DMS 273 treated with DMSO at 0.1 percent for 48 hours (cell line): ENCODE measurements at places on chromosomes 6 and 20.

GRCh38 chr6:116513224-116513875, 1.9 kb downstream of the CALHM5 start:
- no peak for DNase-seq

- no peak for DNase-seq
Measured at GRCh38 chr6:33508935-33509926, 54.9 kb downstream of the ZBTB9 start.

DNA sequence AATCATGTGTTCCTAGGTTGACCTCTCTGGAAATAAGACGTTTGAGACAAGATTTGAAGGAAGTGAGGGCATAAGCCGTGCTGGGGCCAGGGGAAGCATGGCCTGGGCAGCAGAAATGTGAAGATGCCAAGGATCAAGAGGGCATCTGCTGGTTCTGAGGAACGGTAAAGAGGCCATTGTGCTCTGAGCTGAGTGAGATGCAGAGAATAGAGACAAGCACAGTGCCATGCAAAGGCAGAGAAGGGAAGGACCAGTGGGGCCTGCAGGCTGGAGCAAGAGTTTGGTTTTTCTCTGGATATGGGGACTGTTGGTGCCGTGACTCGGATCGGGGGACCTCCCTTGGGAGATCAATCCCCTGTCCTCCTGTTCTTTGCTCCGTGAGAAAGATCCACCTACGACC, 50.8 kb downstream of the SMPDL3A start:
- no peak for DNase-seq

DNA sequence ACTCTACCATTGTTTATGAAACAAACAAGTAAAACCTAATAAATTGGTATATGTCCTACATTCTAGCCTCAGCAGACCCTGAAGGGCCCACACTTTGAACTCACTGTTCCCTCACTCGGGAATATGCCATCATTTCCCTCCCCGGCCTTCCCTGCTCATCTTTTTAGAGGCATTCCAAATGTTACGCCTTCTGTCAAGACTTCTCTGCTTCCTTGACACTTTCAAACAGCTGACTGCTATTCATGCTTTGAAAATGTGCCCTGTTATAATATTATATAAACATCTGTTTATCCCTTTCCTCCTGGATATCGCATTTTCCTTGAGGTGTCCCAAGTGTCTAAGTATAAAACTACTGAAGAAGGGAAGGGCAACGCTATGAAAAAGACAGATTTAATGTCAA, 249.5 kb upstream of the THEMIS start:
- DNase-seq = no peak

DNA sequence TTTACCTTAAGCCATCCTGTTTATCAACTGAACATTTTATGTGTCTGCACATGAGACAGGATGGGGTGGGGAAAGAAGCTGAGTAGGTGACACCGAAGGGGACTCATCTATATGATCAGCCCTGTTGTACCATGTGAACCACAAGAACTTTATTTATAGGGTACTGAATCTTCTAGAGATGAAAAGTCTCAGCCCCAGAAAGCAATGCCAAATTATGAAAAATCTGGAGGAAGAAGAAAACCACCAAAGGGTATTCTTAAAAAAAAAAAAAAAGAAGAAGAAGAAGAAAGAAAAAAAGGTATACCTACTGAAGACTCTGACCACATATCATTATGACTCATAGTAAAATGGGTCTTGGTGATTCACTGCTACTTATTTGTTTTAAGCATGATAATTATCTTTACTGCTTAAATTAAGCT, 39.8 kb upstream of the HBS1L start:
- DNase-seq = no peak

GRCh38 chr6:40719671-40720374, 132.7 kb upstream of the LRFN2 start:
- DNase-seq = no peak

GRCh38 chr6:101108286-101108685, 227.2 kb upstream of the ASCC3 start:
- DNase-seq = no peak

GRCh38 chr20:17733767-17734304, 34.1 kb downstream of the BANF2 start:
- no peak for DNase-seq

DNA sequence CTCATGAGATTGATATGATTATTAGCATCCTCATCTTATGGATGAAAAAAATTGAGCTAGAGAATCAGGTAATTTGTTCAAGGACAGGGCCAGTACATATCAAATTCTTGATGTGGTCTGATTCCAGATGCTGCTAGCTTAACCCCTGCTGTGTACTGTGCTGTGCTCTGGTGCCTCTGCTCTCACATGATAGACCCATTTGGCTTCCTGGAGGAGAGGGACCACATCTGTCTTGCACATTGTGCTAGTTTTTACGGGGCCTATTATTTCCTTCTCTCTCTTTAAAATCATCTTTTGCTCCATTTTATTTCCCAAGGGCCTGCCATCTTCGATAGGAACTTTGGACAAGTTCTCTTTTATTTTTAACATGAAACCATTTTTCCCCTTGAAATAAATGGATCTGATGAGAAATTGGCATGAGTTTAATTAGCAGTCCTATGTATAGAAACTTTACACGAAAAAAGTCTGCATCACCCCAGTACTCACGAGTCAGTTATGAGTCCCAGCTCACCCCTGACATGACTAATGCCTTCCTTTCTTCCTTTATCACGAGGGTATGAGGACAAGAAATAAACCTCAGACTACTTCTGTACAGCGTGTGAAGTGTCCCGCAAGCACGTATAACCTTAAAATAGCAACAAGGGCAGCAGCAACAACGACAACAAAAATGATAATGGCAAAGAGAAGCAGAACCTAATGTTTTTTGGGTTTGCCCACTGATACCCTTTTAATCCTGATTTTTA, 26.5 kb downstream of the CD109 start:
- DNase-seq = no peak

DNA sequence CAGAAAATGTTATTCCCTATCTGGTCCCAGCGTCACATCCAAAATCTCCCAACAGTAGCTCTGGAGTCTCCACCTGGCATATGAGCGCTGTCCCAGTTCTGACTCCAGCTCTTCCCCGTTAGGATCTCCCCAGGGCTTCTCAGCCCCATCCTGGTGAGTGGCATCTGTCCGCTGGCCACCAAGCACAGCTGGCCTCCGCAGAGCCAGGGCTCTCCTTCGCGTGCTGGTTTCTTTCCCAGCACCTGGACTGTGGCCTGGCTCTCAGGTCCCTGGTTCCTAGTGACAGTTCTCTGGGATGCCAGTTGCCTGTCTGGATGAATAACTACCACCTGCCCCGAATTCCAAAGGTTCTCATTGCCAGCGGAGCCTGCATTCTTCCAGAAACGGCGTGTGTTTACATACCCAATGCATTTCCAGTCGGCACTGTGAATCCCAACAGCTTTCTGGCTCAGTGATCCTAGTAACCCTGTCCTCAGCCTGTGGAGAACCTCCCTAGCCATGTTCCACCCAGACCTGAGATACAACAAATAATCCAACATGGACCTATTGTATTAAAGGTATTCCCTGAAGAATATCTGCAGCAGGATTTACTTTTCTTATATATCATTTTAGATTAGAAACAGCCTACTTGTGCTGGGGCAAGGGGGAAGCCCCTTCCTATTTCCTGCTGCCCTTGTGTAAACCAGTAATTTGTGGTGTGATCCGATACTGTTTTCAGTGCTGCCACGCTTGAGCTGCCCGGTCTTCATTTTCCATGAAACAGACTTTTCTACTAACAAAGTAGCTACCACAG, 69.9 kb upstream of the PDE10A start:
- DNase-seq = no peak

- no peak for DNase-seq
Measured at GRCh38 chr6:154479351-154479769, 31.1 kb downstream of the CNKSR3 start.

DNA sequence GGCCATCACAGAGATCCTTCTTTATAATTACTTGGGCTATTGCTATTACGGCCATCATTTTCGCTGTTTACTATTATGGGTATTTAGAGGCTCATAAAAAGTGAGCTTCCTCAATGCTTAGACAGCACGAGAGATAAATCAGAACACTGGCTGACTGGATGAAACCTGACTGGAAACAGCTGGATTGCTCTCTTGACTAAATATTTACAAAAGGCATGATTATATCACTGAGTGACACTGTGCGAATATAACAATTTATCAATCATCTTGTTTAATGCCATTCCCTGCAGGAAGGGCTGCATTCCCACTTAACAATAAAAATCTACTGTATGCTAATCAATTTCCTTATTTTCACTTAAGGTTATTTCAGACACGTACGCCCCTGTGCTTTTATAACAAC, 260.1 kb upstream of the ARID1B start:
- DNase-seq = no peak

- DNase-seq = no peak
Measured at GRCh38 chr6:24887545-24888140, 48.1 kb downstream of the RIPOR2 start.

DNA sequence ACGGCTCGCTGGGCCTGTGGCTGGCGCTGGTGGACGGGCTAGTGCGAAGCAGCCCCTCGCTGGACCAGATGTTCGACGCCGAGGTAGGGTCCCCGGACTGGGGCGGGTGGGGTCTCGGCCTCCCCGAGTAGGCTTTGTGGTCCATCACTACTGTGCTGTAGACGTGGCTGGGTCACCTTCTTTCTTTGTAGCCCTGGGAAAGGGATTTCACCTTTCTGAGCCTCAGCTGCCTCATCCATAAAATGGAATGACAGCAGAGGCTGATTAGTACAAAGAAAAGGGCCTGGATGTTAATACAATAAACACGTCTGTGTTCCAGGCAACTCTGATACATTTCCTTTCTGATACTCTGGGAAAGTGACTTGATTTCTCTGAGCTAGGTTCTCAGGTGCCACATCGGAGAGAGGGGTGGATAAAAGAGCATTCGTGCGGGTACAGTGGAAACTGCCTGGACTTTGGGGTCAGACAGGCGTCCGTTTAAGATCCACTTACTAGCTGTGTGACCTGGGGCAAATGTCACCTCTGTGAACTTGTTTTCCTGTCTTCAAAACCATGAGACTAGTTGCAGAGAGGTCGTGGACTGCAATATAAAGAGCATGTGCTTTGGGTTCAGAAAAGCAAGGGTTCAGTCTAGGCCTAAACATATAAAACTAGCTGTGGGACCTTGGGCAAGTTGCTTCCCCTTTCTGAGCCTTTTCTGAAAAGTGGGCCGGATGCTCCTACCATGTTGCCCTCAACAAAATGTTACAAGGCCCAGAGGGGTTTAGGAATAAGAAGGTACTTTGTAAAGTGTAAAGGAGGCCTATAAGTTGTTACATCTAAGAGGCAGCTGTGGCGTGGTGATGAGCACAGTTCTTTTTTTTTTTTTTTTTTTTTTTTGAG, 896 bp downstream of the SYS1 start:
- no peak for DNase-seq

DNA sequence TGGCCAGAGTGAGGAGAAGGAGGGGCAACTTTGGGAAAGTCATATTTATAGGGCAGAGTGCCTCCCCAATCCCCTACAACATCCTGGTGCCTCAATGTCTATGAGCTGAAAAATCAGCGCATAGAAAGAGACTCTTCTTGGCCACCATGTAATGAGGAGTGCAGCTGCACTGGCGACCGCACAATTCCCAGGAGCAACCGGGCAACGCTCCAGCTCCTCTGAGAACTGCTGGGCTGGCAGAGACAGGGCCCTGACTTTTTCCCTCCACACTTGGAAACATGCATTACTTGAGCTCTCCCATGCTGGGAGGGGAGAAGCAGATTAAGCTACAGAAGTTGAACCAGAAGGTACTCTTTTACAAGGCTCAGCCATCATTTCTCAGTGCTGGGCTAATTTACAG, 31.4 kb upstream of the MARCKS start:
- peak; percentile 88 for DNase-seq
